Natural killer cell (primary cell): ENCODE measurements at places on chromosomes 5 and 9. TPM values are rescaled to one million over a fixed set of nuclear protein-coding genes. Genes with fewer than 3 reads are reported as not detected.

The AK8 gene
- 0.18 TPM for total RNA-seq

- DNase-seq = no peak
Observed at GRCh38 chr5:119179857-119180641, 109.2 kb downstream of the DMXL1 start.

The IFNA13 gene
- not detected for total RNA-seq

DNA sequence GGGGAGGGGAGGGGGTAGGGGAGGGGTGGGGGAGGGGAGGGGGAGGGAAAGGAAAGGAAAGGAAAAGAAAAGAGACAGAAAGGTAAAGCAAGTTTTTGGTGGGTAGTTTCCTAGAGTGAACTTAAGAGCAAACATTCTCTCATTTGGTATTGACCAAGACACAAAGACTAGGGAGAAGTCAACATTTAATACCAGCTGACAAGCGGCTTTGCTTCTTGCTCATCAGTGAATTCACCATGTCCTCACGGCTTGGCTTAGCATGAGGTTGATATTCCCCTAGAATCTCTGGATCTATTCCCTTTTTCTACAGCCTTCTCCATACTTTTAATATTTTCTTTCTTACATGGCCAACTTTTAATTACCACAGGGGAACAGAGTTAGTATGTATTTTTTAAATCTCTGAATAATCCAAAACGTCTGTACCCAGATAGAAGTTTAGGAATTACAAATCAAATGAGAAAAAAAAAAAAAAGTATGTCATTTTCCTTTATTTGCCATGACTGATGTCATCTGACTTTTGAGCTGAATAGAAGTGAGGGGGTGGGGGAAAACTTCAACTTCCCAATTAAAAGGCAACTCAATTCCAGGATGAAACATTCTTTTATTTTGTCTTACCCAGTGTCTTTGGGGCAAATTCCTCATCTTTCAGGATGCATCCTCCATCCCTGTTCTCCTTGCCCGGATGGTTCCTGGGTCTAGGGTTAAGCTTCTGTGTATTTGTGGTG lies 40.1 kb upstream of the GLIS3 start:
- DNase-seq = no peak

The SH3TC2 gene
- 0.58 TPM for total RNA-seq

- DNase-seq = no peak
Observed at GRCh38 chr9:76707510-76707909, 56.7 kb upstream of the PCA3 start.

- DNase-seq = no peak
Observed at GRCh38 chr5:151686674-151687407, at the start of gene SPARC. Gene SPARC, minus strand, starts transcription at chr5:151686915. Its CDS starts 10,727 bp downstream, at chr5:151676188.

- DNase-seq = no peak
Observed at GRCh38 chr5:77168161-77168878, 42.2 kb upstream of the PDE8B start.

DNA sequence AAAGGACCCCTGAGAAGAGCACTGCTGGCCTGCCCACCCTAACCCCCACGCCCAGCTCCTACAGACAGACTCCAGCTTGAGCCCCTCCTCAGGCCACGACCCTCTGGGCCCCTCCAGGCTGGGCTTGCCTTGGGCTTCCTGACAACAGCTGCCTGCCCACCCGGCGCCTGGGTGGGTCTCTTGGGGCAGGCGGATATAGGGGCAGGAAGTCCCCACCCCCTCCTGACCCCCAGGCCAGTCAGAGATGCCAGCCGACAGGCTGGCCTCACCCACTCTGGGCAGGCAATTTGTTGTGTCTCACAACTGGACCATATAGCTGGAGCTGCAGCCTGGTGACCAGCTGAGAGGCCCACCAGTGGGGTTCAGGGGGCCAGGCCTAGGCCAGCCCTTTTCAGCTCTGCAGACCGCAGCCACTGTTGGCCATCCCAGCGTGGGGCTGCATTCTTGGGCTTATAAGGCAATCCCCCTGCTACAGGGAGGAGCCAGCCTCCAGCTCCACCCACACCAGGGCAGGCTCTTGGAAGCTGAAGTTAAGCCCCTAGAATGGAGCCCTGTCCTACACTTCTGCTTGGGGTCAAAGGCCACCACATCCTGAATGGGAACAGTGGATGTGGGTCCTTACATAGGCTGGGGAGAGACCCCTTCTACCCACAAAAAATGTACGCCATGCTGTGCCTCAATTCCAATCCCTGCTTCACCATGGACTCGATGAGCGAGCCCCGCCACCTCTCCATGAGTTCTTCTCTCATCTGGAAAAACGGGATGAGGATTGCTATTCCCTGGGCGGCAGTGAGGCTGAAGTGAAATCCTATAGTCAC lies 2.0 kb downstream of the PDLIM7 start:
- no peak for DNase-seq

The FAM221B gene
- not detected for total RNA-seq

DNA sequence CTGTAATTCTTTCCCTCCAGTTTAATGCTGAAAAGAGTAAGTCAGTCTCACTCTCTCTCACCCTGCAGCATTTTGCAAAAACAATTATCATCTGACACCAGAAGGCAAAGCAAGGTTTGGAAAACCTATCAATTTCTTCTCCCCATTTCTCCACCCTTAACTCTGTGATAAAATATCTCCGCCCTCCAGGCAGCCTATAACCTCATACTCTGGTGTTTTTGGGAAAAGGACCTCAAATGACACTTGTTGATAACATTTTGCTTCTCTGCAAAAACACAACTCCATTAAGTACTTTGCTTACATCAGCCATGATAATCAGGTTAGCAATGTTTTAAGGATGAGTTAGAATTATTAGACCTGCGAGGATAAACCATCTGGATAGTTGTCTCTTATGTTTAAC lies 2.3 kb downstream of the ANKH start:
- no peak for DNase-seq

DNA sequence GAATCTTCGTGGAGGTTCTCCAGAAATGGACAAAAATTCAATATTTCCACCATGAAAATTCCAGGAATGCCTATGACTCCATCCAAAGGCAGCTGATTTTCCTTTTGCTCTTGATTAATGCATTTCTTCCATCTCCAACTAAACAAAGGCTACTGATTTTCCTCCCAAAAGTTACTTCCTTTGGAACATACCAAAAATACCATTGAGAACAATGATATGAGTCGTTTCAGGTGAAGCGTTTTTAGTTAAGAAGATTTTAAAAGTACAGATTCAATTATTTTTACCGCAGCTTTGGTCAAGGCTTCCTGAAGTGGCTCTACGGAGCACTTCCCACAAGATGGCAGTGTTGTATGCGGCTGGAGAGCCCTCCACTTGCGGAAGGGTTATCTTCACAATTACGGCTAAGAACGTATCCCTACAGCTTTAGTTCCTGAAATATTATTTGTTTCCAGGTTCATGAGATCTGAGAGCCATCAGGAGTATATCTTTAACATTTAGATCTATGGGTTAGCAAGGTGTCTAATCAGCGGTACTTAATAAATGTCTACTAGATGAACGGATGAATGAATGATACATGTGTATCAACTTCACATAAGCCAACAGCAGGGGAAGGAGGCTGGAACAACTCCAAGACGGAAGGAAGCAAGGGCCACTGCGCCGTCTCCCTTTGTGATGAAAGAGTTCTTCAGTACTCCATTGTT lies 35.9 kb upstream of the ARSB start:
- DNase-seq = peak; percentile 60

DNA sequence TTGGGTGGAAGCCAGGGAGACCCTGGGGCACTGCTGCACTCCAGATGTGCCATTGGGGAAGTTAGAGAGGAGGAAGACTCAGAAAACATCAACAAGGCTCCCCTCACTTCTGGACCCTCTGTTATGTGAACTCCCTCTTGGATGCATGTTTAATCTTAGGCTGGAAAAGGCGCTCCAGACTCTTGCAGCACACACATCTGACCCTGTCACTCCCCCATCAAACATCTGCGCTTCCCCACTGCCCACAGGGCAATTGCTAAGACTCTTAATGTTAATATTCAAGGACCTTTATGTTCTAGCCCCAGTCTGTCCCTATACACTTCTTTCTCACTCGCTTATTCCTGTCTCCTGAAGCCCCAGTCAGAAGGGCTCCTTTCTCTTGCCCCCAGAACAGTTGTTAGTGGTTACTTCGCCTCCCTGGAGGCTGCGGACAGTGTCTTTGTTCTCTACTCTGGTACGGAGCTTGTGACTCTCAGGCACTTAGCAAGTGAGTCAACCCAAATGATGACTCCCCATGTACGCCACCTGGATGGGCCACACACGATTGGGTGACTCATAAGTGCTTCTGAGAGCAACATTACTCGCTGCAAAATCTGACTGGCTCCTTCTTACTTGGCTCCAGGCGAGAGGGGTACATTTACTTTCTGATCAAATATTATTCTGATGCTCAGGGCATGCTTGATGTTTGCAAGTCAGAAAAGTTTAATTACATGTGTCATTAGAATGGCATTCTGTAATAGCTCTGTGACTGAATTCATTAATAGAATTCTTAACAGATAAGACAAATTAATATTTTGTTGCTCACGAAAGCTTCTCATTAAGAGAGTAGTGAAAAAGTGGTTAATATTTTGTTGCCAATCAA lies 193.6 kb downstream of the HSPA4 start:
- DNase-seq = no peak

The KLHL3 gene
- total RNA-seq = 11.2 TPM

GRCh38 chr5:31062902-31063580 lies 130.4 kb upstream of the CDH6 start:
- DNase-seq = no peak

The FXN gene
- 19.4 TPM for total RNA-seq

The PHYHD1 gene
- 5.4 TPM for total RNA-seq

DNA sequence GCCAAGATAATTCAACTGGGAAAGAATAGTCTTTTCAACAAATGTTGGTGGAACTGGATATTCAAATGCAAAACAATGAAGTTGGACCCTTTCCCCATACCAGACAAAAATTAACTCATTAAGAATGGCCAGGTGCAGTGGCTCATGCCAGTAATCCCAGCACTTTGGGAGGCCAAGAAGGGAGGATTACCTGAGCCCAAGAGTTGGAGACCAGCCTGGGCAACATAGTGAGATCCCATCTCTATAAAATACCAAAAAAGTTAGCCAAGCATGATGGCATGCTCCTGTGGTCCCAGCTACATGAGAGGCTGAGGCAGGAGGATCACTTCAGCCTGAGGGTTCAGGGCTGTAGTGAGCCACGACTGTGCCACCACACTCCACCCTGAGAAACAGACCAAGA lies 24.2 kb downstream of the SERINC5 start:
- DNase-seq = no peak

DNA sequence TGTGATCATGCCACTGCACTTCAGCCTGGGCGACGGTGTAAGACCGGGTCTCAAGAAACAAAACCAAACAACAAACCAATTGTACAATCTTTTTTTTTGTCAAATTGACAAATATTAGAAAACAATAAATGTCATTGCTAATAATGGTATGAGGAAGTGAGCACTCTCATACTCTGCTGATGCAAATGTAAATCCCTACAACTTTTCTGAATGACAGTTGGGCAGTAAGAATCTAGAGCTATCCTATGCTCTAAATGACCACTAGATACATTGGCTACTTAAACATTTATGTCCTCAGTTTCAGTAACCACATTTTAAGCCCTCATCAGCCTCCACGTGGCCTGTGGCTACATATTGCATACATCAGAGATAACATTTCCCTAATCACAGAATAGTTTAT lies 256.2 kb downstream of the FER start:
- DNase-seq = no peak

DNA sequence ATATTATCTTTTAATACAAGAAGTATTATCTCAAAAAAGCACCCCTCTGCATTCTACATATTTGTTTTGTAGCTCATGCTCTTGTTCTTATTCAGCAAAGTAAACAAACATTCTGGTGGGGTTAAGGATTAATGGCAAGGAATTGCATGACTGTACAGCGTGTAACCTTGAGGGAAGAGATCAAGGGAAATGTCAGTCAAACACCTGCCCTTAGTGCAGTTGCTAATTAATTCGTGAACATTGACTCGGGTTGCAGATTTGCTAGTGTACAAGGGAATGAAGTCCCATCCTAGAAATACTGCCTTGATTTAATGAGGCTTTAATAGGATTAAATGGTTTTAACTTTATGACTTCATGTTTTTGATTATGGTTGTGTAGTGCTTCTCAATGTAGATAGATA lies 1758.1 kb downstream of the MAT2B start:
- DNase-seq = no peak

DNA sequence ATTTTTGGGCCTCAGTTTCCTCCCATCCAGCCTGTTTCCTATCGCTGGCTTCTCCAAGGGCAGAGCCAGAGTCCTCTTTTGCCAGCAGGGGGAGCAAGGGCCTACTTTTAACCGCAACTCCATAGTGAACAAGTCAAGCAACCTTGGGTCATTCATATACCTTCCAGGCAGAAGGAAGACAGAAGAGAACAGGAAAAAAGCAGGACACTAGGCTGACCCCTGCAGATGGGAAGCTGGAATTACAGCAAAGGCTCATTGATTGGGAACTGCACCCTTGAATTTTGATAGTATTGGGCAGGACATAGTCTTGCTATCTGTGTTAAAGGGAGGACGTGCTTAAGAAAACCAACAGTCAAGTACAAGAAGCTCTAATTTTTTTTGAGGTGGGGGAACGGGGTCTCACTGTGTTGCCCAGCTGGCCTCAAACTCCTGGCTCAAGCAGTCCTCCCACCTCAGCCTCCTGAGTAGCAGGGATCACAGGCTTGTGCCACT lies 30.1 kb downstream of the QRFP start:
- DNase-seq = peak; percentile 70

The PCDHA8 gene
- not detected for total RNA-seq

GRCh38 chr9:109086221-109086620 lies 33.5 kb downstream of the TMEM245 start:
- DNase-seq = no peak

DNA sequence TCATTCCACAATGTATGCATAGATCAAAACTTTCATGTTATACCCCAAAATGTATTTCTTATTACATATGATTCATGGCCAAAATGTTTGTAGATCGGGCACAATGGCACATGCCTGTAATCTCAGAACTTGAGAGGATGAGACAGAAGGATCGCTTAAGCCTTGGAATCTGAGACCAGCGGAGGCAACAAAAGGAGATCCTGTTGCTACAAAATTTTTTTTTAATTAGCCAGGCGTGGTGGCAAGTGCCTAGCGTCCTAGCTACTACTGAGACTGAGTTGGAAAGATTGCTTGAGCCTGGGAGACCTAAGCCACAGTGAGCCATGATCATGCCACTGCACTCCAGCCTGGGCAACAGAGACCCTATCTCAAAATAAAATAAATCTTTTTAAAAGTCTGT lies 89.9 kb downstream of the MAPKAP1 start:
- no peak for DNase-seq

- DNase-seq = no peak
Observed at GRCh38 chr5:22070186-22070728, 782.9 kb downstream of the CDH12 start.
